ENCODE measurements at places on chromosomes 5 and 9.

GRCh38 chr5:763998-764781 is 20.3 kb downstream of the ZDHHC11B start:
- no peak for DNase-seq

DNA sequence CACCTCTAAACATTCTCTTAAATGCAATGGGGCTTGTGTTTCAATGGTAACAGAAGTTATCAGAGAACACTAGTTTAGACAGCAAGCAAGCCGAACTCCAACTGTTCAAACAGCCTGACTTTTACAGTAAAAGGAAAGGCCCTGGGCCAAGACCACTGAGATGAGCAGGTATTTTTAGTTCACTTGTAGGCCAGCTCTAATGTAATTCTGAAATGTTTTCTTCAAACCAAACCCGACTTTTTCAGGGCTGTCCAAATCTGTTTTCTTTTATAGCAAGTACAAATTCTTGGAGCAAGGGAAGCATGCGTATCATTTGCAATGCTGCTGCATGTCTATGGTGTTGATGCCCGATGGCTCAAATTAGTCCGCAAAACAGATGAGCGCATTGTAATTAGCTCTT is 192.9 kb downstream of the SLF1 start:
- no peak for DNase-seq

DNA sequence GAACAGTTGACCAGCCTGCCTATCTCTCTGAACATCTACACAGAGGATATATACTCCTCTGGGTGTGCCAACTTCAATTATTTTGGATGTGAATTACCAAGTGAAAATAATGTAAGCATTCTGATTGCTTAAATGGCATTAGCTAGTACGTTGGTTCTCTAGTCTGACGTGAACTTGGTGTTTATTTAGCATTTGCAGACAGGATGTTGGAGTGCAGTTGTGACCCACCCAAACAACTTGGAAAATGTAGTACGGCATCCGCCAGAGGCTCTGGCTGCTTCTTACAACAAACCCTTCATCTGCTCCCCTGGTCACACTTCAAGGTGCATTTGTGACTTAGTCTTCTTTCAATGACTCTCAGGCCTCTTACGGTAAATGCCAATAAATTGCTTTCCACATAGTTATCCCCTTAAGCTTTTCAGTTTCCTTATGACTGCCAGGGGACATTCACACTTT is 616.6 kb downstream of the PDE4D start:
- no peak for DNase-seq

DNA sequence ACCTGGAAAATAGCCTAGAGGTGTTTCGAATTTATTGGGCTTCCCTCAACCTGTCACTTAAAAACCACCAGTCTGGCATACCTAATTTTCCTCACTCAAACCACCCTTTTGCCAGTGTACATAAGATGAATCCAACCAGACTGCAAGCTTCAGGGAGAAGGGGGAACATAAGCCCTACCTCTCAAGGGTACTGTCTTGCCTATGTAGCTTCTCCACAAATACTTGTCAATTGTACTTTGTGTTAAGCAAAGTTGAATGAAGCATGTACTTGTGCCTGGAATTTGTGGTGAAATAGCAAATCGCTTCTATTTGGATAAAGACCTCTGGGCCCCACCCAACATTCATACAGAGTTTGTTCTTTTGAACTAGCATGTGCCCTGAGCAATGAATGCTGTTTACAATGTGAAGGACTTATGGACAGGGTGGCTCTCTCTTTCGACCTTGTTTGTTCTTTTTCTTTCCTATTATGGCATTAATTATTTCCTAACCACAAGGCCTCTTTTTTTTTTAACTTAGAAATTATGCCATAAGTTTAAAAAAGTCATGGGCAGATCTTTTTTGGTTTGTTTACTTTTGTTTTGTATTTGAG is 580.2 kb downstream of the EBF1 start:
- no peak for DNase-seq

- no peak for DNase-seq
These were observed 24.2 kb downstream of the PPARGC1B start for GRCh38 chr5:149754172-149754880.

DNA sequence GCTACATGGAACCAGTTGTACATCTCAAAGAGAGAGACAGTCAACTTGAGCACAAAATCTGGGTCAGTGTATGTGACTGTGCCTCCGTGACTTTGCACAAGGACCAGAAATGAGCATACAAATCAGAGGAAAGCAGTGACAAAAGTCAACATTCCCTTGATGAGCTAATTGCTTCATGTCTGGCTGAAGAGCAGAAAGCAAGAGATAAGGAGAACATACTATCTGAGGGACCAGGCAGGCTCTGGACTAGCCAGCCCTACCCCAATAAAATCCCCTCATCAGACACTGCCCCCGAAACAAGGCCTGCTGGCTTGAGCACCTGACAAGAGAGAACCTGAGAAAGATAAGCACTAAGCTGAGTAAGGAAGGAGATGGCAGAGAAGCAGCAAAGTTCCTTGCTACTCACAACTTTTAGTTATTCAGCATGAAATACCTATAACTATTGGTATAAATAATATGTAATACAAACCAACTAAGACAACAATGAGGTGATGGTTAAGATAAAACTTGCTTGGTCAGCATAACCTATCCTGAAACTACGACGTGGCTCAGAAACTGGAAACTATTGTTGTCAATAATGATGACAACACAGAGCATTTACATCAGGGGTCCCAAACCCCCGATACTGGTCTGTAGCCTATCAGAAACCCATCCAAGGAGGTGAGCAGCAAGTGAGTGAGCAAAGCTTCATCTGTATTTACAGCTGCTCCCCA is 9.5 kb downstream of the SIL1 start:
- DNase-seq: no peak

DNA sequence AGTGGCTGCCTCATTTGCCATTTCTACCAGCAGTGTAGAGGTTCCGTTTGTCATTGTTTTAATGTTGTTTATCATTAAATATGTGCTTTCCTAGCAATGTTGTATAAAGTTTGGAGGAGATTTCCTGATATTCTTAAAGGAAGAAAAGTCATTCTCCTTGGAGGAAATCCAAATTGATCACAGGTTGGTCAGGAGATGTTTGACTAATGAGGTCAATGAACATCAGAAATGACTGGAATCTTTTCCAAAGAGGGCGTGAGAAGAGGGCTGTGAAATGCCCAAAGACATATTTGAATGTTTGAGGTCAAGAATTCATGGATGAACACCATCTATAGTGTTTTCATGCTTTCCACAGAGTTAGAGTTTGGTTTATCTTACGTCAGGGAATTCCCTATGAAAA is 471.3 kb downstream of the MAT2B start:
- no peak for DNase-seq

GRCh38 chr9:69444021-69444420 is 119.0 kb downstream of the ENTREP1 start:
- no peak for DNase-seq

DNA sequence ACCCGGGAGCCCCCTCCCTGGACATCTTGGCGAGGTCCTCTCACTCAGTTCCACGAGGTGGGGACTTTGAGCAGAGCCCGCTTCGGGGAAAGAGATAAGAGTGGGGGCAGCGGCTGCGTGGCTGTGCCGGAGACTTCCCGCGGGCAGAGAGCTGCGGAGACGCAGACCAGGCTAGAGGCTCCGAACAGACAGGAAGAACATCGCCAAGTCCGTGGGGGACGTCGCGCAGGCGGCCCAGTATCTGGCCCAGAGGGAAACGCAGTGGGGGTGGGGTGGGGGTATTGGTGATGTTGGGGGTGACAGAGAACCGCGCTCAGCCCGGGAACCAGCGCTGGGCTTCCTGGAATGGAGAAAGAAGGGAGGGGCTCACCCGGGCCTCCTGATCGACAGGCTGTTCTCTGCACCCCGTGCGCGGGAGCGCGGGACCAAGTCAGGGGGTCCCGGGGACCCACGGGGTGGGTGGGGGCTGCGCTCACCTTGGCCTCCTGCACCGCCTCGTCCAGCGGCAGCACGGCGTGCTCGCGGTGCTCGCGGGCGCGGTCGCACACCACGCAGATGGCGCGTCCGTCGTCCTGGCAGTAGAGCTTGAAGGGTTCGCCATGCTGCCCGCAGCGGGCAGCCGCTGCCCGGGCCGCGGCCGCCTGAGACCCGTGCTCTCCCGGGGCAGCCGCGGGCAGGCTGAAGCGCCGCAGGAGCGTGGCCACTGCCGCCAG is 727 bp downstream of the TRIM7 start:
- DNase-seq: no peak

- no peak for DNase-seq
These were observed 24.3 kb downstream of the BOD1 start for GRCh38 chr5:173592050-173592669.

DNA sequence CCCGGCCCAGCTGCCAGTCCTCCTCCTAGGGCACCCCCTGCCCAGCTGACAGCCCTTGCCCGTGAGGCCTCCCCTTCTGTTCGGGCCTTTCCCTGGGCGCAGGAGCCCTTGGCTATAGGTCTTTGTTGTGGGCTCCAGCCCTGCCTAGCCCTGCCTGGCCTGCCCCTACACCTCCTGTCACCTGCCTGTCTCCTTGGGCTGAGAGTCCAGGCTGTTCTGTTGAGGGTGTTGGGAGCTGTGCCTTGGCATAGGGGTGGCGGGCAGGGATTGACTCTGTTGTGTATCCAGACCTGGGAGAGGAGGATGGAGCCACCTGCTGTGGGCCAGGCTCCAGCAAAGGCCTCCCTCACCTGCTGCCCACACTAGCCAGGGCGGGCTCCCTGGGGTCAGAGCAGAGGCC is 11.6 kb downstream of the FCN2 start:
- DNase-seq: no peak

DNA sequence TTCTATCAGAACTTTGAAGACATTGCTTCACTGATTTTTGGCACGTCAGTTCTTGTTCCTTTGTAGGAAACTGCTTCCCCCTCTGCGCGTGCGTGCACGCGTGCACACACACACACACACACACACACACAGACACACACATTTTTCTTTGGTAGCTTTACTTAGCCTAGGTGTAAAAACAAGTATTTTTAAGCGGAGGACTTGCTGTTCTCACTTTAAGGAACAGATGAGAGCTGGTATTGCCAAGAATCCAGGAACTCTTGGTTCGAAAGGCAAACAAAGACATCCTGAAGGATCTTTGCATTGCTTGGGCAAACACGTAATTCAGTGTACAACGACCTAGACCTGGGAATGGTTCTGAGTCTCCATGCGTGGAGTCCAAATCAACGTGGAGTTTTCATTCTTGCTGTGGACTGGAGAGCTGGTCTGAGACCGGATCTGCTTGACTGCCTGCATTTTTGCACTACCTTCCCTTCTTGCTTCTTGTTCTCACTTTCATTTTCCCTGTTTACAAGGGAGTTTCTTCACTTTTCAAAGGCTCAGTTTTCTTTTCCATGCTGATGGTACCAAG is 8.2 kb downstream of the TMEM268 start:
- DNase-seq: no peak
